ENCODE measurements at places on chromosomes 6 and 20. TPM values are rescaled to one million over a fixed set of nuclear protein-coding genes. Genes with fewer than 3 reads are reported as not detected.

- H3K27me3 ChIP-seq, result no peaks in the 10 kb centered on the region
- no peak for DNase-seq
- H3K27ac ChIP-seq, result no peak overlapping the region
- no peaks in the 10 kb centered on the region for H3K36me3 ChIP-seq
- H3K4me3 ChIP-seq, result no peak overlapping the region
Observed at GRCh38 chr20:454951-455350, 7.4 kb downstream of the TBC1D20 start.

GATA5 gene
- total RNA-seq, result not detected

GRCh38 chr6:156971153-156971885 lies 194.1 kb downstream of the ARID1B start:
- peaks cover 59% of the 10 kb centered on the region for H3K4me1 ChIP-seq
- no peak overlapping the region for H3K27ac ChIP-seq
- H3K4me3 ChIP-seq, result no peak overlapping the region

MYCT1 gene
- not detected for total RNA-seq

DNA sequence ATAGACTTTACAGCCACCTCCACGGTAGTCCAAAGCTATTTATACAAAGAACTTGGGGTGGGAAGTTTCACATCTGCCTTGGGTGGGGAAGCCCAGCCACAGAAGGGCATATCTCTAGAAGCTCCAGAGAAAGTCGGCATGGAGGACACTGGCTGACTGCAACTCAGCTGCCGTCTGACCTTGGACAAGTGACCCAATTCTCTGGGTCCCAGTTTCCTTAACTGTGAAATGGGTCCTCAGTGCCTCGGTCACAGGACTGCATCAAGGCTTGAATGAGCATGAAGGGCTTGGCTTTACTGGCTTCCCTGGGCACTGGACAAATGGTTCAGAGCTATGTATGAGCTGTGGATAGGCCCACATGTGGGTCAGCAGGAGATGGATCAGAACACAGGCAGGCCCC lies 58.6 kb downstream of the NOL4L start:
- peaks cover 5% of the 10 kb centered on the region for H3K36me3 ChIP-seq
- H3K4me3 ChIP-seq, result no peak overlapping the region
- no peaks in the 10 kb centered on the region for H3K27me3 ChIP-seq
- H3K4me1 ChIP-seq, result peaks cover 89% of the 10 kb centered on the region
- peak overlapping the region; percentile 35 for H3K27ac ChIP-seq

SLC22A16 gene
- not detected for total RNA-seq

CTCFL gene
- not detected for total RNA-seq

TMEM244 gene
- total RNA-seq, result 0.87 TPM

DNA sequence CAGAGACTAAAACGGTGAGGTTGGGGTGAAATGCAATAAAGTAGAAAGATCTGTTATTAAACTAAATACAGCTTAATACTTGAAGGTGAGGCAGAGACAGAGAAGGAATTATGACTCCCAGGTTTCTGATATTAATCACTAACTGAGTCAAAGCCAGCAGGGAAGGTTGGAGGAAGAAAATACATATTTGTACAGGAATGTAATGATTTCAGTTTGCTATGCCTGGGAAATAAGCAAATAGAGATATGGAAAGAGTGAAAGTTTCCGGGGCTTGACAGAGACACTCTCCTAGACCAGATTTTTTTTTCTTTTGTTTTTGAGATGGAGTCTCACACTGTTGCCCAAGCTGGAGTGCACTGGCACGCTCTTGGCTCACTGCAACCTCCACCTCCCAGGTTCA lies 76.8 kb downstream of the PTPRK start:
- no peaks in the 10 kb centered on the region for H3K27me3 ChIP-seq
- H3K4me3 ChIP-seq, result no peak overlapping the region
- H3K4me1 ChIP-seq, result no peaks in the 10 kb centered on the region
- DNase-seq, result no peak

- H3K36me3 ChIP-seq, result no peaks in the 10 kb centered on the region
- no peak overlapping the region for H3K27ac ChIP-seq
- peak overlapping the region; percentile 33 for H3K4me3 ChIP-seq
- no peak for DNase-seq
- H3K4me1 ChIP-seq, result peaks cover 25% of the 10 kb centered on the region
Observed at GRCh38 chr6:170089963-170090362, 200.9 kb downstream of the DLL1 start.

DNA sequence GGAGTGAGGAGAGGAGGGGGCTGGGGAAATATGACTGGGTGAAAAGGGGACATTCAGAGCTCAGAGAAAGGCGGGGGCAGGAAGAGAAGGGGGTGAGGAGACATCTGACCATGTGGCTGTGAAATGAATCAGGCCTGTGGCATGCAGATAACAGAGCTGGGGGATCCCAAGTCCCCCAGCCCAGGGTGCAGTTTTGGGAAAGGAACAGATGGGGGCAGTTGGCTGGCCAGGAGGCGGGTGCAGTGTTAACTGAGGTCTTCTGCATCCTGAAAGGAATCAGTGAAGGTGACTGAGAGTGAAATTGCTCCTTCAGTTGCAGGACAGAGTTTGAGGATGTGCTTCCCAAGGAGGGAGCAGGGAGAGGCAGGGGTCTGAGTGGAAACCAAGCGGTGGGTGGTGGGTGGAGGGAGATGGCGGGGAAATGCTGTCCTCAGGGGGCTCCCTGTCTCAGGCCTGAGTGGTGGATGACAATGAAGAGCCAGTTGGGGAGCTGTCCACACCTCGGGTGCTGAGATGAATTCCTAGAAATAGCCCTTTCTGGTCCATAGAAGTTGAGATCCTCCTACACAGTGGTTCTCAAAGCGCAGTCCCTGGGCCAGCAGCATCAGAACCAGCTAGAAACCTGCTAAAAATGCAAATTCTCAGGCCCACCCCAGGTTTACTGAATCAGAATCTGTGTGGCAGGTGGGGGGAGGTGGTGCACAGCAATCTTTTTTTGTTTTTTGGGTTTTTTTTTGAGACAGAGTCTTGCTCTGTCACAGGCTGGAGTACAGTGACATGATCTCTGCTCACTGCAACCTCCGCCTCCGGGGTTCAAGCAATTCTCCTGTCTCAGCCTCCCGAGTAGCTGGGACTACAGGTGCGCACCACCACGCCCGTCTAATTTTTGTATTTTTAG lies 26.0 kb upstream of the CCDC167 start:
- no peaks in the 10 kb centered on the region for H3K27me3 ChIP-seq
- H3K36me3 ChIP-seq, result no peaks in the 10 kb centered on the region
- peaks cover 17% of the 10 kb centered on the region for H3K4me1 ChIP-seq
- DNase-seq, result no peak
- no peak overlapping the region for H3K4me3 ChIP-seq

TRIM26 gene
- total RNA-seq, result 60.0 TPM

ULBP1 gene
- not detected for total RNA-seq

DNA sequence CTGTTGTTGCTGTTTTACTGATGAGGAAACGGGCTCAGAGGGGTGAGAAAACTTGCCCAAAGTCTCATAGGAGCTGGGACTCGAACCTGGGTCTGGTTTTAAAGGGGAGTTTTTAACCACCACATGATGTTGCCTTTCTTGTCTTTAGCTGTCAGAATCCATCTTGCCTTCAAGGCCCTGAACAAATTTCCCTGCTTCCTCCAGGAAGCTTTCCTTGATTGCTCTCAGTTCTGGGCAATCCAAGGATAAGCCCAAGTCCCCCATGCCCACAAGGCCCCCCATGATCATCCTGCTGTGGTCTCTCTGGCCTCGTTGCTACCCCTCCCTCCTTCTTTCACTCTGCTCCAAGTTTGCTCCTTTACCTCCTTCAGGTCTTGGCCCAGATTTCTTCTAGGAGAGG lies 73.5 kb downstream of the CD40 start:
- no peaks in the 10 kb centered on the region for H3K36me3 ChIP-seq
- H3K4me1 ChIP-seq, result no peaks in the 10 kb centered on the region
- H3K4me3 ChIP-seq, result no peak overlapping the region
- no peaks in the 10 kb centered on the region for H3K27me3 ChIP-seq
- no peak for DNase-seq
- H3K27ac ChIP-seq, result no peak overlapping the region

GRCh38 chr6:149468179-149468578 lies 16.6 kb downstream of the ZC3H12D start:
- DNase-seq, result no peak
- H3K27me3 ChIP-seq, result no peaks in the 10 kb centered on the region
- peaks cover 37% of the 10 kb centered on the region for H3K36me3 ChIP-seq
- H3K4me3 ChIP-seq, result no peak overlapping the region

GRCh38 chr6:84007871-84008270 lies 25.7 kb upstream of the MRAP2 start:
- no peak overlapping the region for H3K4me3 ChIP-seq
- H3K36me3 ChIP-seq, result no peaks in the 10 kb centered on the region
- no peak for DNase-seq
- H3K27me3 ChIP-seq, result no peaks in the 10 kb centered on the region
- H3K27ac ChIP-seq, result no peak overlapping the region

KIF25 gene
- total RNA-seq, result not detected

DNA sequence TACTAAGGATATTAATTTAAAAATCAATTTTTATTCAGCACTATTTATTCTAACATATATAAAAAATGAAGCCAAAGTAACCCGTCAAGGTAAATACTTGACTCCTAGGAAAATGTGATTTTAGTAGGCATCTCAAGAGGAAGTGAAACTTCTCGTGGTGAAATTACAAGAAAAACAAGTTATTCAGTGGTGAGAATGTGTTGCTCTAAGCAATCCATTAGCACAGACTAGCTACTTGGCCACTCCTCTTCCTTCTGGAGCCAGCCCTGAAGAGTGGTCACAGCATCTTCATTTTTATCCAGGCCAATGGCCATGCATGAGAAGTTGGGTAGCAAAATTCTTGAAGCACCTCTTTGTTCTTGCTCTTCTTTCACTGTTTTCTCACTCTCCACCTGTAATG lies 40.4 kb upstream of the GFRAL start:
- H3K27me3 ChIP-seq, result no peaks in the 10 kb centered on the region
- no peaks in the 10 kb centered on the region for H3K4me1 ChIP-seq
- H3K27ac ChIP-seq, result no peak overlapping the region
- no peak overlapping the region for H3K4me3 ChIP-seq
- H3K36me3 ChIP-seq, result no peaks in the 10 kb centered on the region

FUCA2 gene
- total RNA-seq, result 11.4 TPM

DNA sequence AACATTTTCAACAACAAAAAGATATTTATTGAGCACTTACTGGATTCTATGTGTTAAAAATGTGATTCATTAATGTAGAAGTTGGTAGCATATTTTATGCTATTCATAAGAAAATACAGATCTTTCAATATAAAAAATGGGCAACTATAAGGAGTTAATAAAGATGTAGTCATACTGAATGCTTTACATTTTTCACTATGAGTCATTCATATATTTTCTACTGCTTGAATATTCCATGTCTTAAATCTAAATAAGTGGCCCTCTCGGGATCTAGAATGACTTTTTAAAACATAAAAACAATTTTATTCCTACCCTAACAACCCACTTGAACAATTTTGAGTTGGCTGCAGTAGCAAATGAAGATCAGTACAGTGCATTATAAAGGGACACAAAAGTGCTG lies 362.1 kb downstream of the PHF3 start:
- no peaks in the 10 kb centered on the region for H3K4me1 ChIP-seq
- no peaks in the 10 kb centered on the region for H3K27me3 ChIP-seq
- no peak for DNase-seq

DNA sequence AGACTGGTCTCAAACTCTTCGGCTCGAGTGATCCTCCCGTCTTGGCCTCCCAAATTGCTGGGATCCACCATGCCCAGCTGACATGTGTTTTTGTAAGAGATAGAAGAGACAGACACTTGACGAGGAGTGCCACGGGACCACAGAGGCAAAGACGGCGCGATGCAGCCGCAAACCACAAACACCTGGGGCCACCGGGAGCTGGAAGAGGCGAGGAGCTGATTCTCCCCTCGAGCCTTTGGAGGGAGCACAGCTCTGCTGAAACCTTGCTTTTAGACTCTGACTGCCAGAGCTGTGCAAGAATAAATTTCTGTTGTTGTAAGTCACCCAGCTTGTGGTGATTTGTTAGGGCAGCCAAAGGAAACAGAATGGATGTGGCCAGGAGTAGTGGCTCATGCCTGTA lies 46.9 kb downstream of the TFAP2C start:
- H3K4me3 ChIP-seq, result no peak overlapping the region
- H3K27ac ChIP-seq, result no peak overlapping the region
- no peaks in the 10 kb centered on the region for H3K36me3 ChIP-seq
- H3K4me1 ChIP-seq, result no peaks in the 10 kb centered on the region
- H3K27me3 ChIP-seq, result no peaks in the 10 kb centered on the region

GRCh38 chr6:111862314-111862713 lies 10.9 kb downstream of the FYN start:
- H3K27me3 ChIP-seq, result no peaks in the 10 kb centered on the region
- no peaks in the 10 kb centered on the region for H3K36me3 ChIP-seq
- no peak overlapping the region for H3K4me3 ChIP-seq
- peaks cover 100% of the 10 kb centered on the region for H3K4me1 ChIP-seq
- DNase-seq, result no peak
- no peak overlapping the region for H3K27ac ChIP-seq

- no peaks in the 10 kb centered on the region for H3K36me3 ChIP-seq
- H3K27ac ChIP-seq, result no peak overlapping the region
- no peaks in the 10 kb centered on the region for H3K27me3 ChIP-seq
- no peak for DNase-seq
- H3K4me1 ChIP-seq, result no peaks in the 10 kb centered on the region
Observed at GRCh38 chr6:91352878-91353277, 766.0 kb upstream of the MAP3K7 start.

DNA sequence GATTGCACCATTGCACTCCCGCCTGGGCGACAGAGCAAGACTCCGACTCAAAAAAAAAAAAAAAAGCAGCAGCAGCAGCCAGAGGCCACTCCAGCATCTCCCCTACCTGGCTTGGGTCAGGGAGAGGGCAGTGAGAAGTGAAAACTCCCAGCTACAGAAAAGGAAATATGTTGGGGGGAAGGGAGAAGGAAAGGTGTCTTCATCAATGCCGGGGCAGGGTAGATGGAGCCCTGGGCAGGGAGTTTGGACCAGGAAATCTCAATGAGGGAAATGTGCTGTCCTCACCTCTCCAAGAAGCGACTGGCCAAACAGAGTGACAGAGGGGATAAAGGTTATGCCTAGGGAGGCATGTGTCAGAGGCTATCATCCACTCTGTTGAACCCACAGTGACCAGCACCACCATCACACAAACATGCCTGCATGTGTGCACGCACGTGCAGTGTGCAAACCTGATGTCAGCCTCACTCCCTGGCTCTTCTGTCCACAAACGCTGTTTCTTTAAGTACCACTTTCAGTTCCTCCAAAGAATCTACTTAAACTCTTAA lies 887 bp upstream of the AIF1 start:
- H3K27me3 ChIP-seq, result no peaks in the 10 kb centered on the region
- no peak overlapping the region for H3K27ac ChIP-seq
- DNase-seq, result no peak
- H3K36me3 ChIP-seq, result no peaks in the 10 kb centered on the region
- H3K4me3 ChIP-seq, result no peak overlapping the region

LY6G6D gene
- not detected for total RNA-seq

DNA sequence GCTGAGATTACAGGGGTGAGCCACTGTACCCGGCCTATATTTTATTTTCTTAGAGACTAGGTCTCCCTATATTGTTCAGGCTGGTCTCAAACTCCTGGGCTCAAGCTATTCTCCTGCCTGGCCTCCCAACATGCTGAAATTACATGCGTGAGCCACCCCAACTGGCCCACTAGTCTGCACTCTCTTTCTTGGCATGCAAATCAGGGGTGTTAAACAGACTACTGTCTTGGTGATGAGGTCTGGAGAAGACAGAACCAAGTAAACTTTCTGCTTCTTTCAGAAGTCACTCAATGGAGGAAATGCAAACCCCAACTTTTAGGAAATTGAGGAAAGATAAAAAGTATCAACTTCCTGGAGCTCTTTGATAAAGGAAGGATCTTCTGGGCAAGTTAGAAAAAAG lies 8.0 kb upstream of the TUBB2B start:
- DNase-seq, result no peak
- no peak overlapping the region for H3K4me3 ChIP-seq
- no peak overlapping the region for H3K27ac ChIP-seq
- peaks cover 17% of the 10 kb centered on the region for H3K4me1 ChIP-seq
- no peaks in the 10 kb centered on the region for H3K36me3 ChIP-seq

PSMF1 gene
- 118 TPM for total RNA-seq

All from CD4-positive, alpha-beta memory T cell (primary cell).